ENCODE measurements at places on chromosomes 3 and 15.

- no peak for DNase-seq
Measured at GRCh38 chr15:93982226-93982727, 249.1 kb upstream of the MCTP2 start.

DNA sequence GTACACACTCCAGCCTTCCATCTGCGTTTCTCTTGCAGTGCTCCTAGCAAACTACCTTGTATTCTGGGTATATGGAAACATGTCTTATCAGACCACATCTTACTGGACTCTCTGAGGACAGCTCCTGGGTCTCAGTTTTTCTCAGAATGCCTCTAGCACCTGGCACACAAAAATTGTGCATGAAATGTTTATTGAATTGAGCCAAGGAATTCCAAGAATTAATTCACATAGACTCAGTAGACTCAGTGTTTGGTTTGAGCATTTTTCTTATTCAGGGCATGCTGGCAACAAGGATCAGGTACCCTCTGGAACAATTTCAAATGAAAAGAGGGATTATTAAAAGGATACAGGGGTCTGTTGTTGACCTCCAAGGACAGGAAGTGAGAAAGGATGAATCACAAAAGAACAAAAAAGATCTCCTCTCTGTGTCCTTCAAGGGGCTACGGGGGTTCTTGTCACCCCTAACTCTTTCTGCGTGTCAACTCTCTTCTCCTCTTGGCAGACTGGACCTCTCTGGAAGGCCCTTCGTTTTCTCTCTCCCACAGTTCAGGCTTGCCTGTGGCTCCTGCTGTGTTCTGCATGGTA lies 270.0 kb upstream of the HES1 start:
- DNase-seq, result no peak

DNA sequence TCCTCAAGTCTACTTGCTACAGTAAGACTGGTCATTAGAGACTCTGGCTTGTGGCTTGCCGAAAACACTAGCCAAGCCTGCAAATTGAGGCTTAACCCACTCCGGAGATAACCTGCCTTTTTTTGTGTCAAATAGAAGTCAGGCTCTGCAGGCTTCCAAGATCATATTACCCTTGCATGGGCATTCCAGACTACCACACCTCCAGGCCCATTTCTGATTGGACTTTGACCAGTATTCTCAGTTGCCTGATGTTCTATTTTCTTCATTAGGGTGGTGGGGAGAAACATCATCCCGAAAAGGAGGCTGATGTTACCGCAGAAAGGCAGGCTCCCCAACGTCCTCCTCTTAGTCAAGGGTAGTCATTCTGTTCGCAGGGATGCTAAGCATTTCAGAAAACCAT lies 68.1 kb upstream of the FOXP1 start:
- DNase-seq, result no peak

DNA sequence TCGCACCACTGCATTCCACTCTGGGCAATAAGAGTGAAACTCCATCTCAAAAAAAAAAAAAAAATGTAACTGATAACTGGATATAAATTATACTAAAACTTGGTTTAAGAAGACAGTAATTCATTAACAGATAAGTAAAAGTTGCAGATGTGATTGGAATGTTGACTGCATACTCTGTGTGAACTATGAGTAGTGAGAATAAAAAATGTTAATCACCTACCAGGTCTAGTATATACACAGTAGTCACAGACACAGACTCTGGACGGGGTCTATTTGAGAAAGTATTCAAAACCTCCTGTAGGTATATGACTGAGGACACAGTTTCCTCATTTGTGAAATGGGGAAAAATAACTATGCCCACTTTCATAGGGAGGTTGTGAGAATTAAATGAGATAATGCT lies 26.0 kb downstream of the GOLM2 start:
- DNase-seq, result no peak

DNA sequence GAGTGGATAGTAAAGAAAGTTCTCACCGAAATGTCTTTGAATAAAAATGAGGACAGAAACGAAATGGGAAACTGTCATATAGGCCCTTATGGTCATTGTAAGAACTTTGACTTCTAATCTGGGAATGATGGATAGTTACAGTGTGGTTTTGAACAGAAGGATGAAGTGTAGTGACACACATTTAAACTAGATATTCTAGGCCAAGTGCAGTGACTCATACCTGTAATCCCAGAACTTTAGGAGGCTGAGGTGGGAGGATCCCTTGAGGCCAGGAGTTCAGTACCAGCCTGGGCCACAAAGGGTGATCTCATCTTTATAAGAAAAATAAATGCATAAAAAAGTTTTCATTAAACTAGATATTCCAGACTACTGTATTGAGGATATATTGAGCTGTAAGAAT lies 452.8 kb downstream of the ROBO1 start:
- DNase-seq, result no peak

DNA sequence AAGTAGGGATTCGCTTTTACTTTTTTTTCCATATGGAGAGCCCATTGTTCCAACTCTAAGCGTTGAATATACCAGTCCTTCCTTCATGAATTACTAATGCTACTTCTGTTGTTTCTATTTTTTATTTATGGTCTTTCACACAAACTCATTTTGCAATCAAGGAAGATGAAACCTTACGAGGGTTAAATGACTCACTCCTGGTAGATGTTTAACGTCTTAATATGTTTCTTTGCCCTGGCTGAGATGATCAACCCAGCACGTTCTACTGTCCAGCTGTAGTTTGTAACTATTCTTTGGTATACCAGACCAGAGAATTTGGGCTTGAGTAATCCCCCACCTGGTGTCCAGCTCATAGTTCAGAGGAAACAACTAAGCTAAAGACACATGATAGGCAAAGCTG lies 23.1 kb downstream of the CDCP1 start:
- DNase-seq, result peak; percentile 80

DNA sequence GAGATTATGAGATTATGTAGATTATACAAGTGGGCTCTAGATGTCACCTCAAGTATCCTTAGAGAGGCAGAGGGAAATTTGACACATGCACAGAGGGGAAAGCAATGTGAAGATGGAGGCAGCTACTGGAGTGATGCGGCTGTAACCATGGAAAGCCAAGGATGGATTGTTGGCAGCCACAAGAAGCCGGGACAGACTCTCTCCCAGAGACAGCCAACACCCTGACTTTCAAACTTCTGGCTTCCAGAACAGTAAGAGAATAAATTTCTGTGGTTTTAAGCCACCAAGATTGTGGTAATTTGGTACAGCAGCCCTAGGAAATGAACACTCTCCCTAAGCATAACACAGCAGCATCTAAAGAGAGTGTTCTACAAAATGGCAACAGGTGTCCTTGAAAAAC lies 34.4 kb upstream of the PRICKLE2 start:
- DNase-seq, result no peak

- DNase-seq, result no peak
Measured at GRCh38 chr3:38016410-38016809, 13.0 kb downstream of the PLCD1 start.

GRCh38 chr3:71194785-71195184 lies 388.7 kb downstream of the FOXP1 start:
- no peak for DNase-seq

All from lung microvascular endothelial cell (primary cell).